Pancreas (tissue), 10 donors: ENCODE measurements at places on chromosomes 3 and 15. TPM values are rescaled to one million over a fixed set of nuclear protein-coding genes. Genes with fewer than 3 reads are reported as not detected.

The HTR3C gene
- 0.09 TPM for polyA plus RNA-seq

The CCR3 gene
- not detected for polyA plus RNA-seq

The PRSS50 gene
- 2.2 TPM for polyA plus RNA-seq

The ROBO2 gene
- 4.3 TPM for polyA plus RNA-seq

The FBXW12 gene
- 5.6 TPM for polyA plus RNA-seq

The GANC gene
- 8.7 TPM for polyA plus RNA-seq

The DUOXA2 gene
- 0.16 TPM for polyA plus RNA-seq

The PP2D1 gene
- polyA plus RNA-seq, result not detected

The GOLGA8N gene
- polyA plus RNA-seq, result 18.6 TPM

The TMEM43 gene
- polyA plus RNA-seq, result 22.8 TPM

The NUP210 gene
- polyA plus RNA-seq, result 10.9 TPM

The DNAH12 gene
- polyA plus RNA-seq, result 1.7 TPM

The SLC12A8 gene
- 8.5 TPM for polyA plus RNA-seq

The NCKIPSD gene
- polyA plus RNA-seq, result 17.0 TPM

The SKOR1 gene
- polyA plus RNA-seq, result 0.54 TPM

The TXNRD3 gene
- polyA plus RNA-seq, result 5.0 TPM

The POPDC2 gene
- polyA plus RNA-seq, result 4.0 TPM

The FMN1 gene
- 2.3 TPM for polyA plus RNA-seq

The SMAD6 gene
- 2.7 TPM for polyA plus RNA-seq

The CPLX3 gene
- polyA plus RNA-seq, result not detected

The HIGD2B gene
- polyA plus RNA-seq, result not detected

The ACOX2 gene
- polyA plus RNA-seq, result 7.9 TPM

The MYRIP gene
- polyA plus RNA-seq, result 2.5 TPM

The SLC15A2 gene
- polyA plus RNA-seq, result 2.8 TPM

The GOLGA8M gene
- polyA plus RNA-seq, result 1.4 TPM

The PCNP gene
- polyA plus RNA-seq, result 35.5 TPM

The GPX1 gene
- polyA plus RNA-seq, result 121 TPM

The GRK7 gene
- 0.05 TPM for polyA plus RNA-seq

The CAMKV gene
- polyA plus RNA-seq, result 0.42 TPM

The FANCD2OS gene
- not detected for polyA plus RNA-seq
